ENCODE measurements at places on chromosomes 3 and 15.

GRCh38 chr15:84833447-84834228 lies 16.5 kb downstream of the ALPK3 start:
- DNase-seq, result no peak

DNA sequence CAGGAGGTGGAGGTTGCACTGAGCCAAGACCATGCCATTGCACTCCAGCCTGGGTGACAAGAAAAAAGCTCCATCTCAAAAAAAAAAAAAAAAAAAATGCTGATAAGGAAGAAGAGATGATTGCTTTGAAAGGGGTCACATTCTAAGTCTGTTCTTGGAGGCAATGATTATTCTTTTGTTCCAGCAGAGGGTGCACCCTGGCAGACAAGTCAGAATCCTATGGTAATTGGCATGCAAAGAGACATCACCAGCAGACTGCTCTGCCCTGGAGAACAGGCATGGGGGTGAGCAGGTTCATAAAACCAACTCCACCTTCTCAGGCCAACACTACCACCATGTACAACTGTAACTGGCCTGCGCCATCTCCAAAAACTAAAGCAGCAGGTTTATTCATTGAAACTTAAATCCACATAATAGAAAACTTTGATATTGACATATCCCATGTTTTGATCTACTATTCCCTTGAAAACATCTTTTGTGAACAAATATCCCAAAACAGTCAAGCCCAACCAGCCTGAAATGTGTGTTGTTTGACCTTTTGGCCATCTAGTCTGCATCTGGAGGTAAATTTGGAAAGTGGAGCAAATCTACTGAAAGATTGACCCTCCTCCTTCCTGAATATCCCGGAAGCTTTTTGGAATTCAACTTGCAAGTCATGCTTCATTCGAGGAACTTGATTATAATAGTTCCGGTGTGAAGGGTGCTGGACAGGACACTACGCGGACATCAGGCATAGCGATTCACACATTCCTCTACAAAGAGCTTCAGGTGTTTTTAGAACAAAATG lies 100.3 kb downstream of the MECOM start:
- no peak for DNase-seq

DNA sequence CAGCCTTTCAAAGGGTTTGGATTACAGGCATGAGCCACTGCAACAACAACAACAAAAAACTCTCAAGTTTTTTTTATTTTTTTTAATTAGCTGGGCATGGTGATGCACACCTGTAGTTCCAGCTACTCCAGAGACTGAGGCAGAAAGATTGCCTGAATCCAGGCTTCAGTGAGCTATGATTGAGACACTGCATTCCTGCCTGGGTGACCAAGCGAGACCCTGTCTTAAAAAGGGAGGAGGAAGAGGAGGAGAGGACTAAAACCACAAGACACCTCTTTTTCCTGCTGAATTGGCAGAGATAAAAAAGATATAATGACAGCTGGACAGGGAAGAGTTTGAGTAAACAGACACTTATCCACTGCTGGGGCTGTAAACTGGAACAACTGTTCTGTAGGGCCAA lies 22.7 kb upstream of the CHRNB4 start:
- no peak for DNase-seq

- DNase-seq, result no peak
These were observed 71.4 kb upstream of the P3H2 start for GRCh38 chr3:190192087-190192486.

DNA sequence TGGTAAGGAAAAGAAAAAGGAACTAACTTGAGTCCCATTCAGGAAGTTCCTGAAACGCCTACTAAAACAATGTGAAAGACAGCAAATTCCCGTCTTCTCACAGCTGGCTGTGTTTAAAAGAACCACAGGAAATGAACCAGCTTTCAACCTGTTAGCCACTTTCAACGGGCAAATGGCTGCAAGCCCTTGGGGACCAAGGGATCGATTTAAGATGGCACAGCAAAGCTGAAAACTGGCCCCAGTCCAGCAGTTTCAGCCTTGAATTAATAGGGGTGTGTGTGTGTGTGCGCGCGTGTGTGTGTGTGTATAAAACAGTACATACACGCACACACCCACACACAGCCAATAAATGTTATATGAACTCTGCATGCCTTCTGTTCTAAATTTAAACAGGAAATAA lies 168.7 kb upstream of the TMCO5A start:
- no peak for DNase-seq

DNA sequence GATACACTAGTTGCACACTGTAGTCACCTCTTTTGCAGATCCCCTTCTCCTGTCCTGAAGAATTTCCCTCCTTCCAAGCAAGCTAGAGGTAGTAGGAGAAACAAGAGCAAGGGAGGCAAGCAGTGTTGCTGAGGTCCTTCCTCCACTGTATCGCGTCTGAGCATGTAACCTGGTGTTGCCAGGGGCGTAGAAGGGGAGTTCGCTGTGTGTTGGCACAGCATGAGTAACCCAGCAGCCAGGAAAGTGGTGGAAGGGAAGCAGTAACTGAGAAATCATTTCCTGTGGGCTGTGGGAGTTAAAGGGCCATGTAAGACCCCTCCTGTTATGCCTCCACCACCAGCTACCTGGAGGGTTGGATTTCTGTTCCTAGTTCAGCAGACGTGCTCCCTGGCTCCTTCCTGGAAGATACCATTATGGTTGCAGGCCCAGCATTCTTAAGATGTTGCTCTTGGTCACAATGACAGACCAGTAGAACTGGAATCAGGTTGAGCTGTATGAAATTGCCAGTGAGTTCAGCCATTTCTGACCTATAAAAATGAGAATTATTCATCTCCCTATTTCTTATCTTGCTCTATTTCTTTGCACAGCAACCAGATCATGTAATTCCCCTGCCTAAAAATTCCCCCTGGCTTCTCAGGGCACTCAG lies 215.3 kb upstream of the TOPAZ1 start:
- no peak for DNase-seq

DNA sequence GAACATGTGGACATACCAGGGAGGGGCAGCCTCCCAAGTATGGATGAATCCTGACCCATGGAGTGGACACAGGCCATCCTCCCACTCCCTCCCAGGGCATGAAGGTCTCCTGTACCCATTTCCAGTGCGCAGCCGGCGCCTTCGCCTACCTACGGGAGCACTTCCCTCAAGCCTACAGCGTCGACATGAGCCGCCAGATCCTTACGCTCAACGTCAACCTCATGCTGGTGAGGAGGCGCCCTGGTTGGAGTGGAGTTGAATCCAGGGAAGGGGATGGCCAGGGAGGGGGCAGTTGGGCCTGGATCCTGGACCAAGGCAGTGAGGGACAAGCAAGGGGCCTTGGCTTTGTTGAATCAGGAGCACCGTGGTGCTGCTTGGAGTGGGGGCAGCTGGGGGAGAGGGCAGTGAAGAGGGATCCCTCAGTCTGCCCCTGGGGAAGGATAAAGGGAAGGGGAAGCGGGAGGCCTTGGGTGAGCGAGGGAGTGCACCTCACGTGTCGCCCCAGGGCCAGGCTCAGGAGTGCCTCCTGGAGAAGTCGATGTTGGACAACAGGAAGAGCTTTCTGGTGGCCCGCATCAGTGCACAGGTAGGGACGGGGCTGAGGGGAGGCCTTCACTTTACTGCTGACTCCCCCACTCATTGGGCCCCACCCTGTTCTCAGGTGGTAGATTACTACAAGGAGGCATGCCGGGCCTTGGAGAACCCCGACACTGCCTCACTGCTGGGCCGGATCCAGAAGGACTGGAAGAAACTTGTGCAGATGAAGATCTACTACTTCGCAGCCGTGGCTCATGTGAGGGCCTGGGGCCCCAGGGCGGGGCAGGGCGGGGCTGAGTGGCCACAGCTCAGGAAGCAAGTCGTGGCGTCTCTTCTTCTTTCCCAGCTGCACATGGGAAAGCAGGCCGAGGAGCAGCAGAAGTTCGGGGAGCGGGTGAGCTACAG lies 25.3 kb downstream of the PTPN23 start:
- no peak for DNase-seq

DNA sequence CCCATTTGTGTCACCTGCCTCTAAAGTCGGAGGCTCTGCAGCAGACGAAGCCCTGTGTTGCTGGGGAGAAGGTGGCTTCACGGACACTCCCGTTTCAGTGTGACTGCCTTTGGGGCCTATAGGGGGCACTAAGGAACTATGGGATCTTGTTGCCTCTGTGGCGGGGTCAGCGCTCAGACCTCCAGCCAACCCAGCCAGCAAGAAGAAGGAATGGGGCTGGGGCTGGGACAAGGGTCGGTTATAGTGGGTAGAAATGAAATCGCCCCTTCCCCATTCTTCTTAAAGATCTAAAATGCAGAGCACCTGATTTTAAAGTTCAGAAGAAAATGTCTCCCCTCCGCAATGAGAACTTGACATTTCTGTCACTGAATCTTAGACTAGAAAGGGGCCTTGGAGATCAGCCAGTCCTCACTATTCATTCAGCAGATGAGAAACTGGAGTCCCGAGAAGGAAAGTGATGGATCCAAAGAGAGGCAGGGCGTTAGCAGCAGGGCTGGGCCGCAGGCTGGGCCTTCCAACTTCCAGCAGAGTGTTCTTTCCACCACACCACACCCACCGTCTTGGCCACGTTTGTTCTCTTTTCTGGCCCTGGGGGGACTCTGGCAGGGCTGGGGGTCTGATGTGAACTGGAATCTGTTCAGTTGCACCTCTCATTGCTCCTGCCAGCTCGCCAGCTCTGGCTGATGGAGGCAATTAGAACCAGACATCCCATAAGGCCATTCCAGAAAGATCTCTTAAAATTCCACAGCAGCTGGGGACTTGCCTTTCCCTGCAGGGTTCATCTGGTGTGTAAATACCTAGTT lies 195.4 kb downstream of the OPA1 start:
- no peak for DNase-seq

DNA sequence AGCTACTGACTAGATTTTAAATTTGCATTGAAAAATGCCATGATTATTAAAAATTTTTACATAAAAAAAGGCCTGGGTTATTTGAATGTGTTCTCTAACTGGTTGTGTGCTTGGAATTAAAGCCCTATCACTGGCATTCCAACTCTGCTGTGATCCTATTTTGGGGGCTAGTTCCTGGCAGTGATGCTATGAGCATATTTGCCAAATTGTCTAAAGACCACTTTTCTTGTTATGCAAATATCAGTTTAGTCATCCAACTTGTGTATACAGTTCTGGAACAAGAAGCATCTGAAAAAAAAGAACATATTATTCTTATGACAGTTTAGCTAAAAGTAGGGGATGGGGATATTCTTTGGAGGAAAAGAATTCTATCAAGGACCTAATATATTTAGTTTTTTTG lies 243.4 kb upstream of the ZNF717 start:
- DNase-seq, result no peak

DNA sequence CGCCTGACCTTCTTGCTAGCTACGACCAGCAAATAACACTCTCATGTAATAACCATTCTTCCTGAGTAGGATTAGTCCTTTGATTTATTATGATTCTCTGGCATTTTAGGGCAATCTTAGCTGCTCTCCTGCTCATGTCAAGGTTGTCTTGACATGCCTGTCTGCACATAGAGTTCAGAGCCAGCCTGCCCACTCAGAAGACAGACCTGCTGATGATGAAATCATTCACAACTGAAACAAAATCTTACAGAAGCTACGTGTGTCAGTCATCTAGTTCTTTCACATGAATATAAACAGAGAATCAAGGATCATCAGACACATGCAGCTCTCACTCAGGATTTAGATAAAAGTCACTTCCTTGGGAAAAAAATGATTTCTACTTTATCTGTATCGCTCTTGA lies 173.6 kb upstream of the LYSMD4 start:
- DNase-seq, result no peak

DNA sequence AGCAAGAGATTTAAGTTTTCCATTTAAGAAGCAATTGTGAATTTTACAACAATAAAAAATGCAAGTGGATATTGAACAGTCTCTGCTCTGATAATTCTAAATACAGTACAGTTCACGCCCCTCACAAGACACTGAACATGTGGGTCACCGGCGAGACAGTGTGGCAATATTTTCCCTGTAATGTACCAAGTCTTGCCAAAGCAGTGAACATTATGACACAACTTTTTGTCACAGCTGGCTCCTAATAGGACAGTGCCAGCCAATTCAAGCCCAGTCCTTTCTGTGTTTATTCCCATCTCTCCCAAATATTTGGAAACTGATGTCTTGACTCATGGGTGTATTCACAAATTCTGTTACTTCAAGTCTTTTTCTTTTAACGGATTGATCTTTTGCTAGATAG lies 62.3 kb downstream of the PPARG start:
- no peak for DNase-seq

DNA sequence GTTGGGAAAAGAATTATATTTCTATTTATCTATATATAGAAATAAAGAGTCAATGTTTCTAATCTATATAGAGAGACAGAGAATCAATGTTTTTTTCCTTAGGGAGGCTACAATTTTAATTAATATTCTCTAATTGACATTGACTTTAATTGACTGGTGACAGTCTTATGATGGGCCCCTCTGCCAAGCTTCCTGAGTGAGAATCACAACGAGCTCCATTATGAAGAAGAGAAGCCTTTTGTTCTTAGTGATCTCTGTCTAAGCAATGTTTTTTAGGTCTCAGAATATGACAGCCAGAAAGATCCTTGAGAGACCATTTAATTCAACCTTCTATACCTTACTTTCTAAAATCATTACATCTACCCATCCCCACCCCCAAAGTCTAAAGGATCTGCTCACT lies 70.9 kb downstream of the IGSF11 start:
- no peak for DNase-seq

DNA sequence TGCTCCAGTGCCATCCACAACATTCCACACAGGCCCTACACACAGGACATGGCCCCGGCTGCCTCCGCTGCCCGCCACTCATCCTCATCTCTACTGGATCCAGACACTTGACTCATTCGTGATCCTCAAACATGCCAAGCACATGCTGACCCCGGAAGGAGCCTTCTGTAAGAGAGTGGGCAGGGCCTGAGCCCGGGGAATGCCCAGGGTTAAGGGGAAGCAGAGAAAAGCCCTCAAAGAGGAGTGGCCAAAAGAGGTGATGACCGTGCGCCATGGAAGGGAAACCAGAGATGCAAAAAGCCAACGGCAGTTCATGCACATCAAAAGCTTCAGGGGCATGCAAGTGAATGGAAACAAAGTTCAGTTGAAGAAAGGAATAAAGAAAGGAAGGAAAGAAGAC lies 46.1 kb downstream of the RFTN1 start:
- peak; percentile 66 for DNase-seq

GRCh38 chr3:14620512-14620911 lies 31.1 kb upstream of the CCDC174 start:
- DNase-seq, result no peak

- DNase-seq, result peak; percentile 75
These were observed 62.0 kb upstream of the BCL6 start for GRCh38 chr3:187807086-187807862.

DNA sequence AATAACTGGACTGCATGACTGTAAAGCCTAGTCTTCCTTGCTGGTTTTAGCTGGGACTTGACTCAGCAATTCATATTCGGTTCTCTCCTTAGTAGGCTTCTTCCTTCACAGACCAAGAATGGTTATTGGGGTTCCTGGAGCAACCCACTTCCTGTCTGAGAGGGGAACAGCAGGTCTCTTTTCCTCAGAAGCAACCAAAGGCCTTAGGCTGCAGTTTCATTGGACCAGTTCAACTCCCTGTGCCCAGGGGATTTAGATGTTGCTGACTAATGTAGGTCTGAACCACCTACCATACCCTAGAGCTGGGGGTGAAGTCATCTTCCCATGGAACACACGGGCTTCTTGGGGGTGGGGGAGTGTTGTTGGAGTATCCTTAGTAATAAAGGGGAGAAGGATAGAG lies 84.0 kb upstream of the SKOR1 start:
- no peak for DNase-seq
